ENCODE measurements at places on chromosomes 13 and 19. TPM values are rescaled to one million over a fixed set of nuclear protein-coding genes. Genes with fewer than 3 reads are reported as not detected.

The NHLRC3 gene
- total RNA-seq: 15.6 TPM

GRCh38 chr13:79775830-79776229 is 294.9 kb downstream of the NDFIP2 start:
- H3K27me3 ChIP-seq: no peaks in the 10 kb centered on the region
- no peak overlapping the region for H3K27ac ChIP-seq
- H3K4me3 ChIP-seq: no peak overlapping the region
- DNase-seq: peak; percentile 73
- no peaks in the 10 kb centered on the region for H3K36me3 ChIP-seq

The BEST2 gene
- total RNA-seq: 10.4 TPM

DNA sequence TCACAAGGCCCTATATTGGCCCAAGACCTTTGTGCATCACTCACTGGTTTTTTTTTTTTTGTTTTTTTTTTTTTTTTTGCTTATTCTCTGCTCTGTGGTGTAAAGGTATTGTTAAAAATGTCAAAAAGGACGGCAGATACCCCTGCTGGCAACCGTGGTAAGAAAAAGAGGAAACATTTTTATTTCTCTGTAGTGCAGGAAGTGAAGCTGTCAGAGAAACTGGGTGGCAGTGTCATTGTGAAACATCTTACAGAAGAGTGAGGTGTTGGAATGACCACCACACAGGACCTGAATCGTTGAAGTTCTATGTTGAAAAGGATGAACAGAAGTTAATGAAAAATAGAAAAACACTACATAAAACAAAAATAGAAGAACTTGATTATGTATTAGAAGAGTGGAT is 346.4 kb downstream of the FGF9 start:
- H3K36me3 ChIP-seq: no peaks in the 10 kb centered on the region
- no peaks in the 10 kb centered on the region for H3K27me3 ChIP-seq
- no peak overlapping the region for H3K4me3 ChIP-seq
- no peak overlapping the region for H3K27ac ChIP-seq
- H3K4me1 ChIP-seq: no peaks in the 10 kb centered on the region
- DNase-seq: no peak

The GRK1 gene
- total RNA-seq: 0.27 TPM

GRCh38 chr13:65943024-65943423 is 1287.1 kb downstream of the PCDH9 start:
- H3K27ac ChIP-seq: no peak overlapping the region
- no peaks in the 10 kb centered on the region for H3K36me3 ChIP-seq
- no peaks in the 10 kb centered on the region for H3K4me1 ChIP-seq
